BJ (cell line): ENCODE measurements at places on chromosomes 3 and 15.

DNA sequence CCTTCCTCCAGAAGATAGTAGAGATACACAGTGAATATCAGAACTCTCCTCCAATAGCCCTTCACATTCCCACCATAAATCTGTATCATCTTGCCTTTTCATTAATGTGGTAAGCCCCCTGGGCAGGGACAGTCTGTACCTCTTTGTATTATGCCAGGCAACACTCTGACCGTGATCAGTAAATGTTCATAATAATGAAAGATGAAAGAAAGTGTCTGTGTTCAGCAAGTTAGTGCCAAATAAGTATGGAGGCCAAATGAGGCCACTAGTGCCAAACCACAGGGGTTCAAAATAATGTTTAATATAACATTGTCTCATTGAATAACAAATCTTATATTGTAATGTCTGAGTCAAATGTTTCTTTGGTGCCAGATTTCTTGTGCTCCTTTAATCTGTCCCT, 104.3 kb downstream of the CMSS1 start:
- DNase-seq, result no peak

DNA sequence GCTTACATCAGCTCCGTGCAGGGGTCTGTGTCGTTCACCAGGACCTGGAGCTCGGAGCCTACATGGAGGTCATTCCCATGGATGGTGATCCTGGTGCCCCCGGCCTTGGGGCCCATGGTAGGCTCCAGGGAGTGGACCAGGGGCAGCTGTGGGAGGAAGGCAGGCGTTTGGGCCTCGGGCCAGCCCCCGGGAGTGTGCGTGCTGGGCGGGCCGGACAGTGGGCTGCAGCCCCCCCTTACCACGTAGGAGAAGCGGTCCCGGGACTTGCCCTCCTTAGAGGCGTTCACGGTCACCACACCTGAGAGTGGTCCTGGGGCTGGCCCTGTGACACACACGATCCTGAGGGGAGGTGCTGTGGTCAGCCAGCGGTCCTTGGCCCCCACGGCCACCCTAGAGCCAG, 29.6 kb downstream of the H1-8 start:
- no peak for DNase-seq

DNA sequence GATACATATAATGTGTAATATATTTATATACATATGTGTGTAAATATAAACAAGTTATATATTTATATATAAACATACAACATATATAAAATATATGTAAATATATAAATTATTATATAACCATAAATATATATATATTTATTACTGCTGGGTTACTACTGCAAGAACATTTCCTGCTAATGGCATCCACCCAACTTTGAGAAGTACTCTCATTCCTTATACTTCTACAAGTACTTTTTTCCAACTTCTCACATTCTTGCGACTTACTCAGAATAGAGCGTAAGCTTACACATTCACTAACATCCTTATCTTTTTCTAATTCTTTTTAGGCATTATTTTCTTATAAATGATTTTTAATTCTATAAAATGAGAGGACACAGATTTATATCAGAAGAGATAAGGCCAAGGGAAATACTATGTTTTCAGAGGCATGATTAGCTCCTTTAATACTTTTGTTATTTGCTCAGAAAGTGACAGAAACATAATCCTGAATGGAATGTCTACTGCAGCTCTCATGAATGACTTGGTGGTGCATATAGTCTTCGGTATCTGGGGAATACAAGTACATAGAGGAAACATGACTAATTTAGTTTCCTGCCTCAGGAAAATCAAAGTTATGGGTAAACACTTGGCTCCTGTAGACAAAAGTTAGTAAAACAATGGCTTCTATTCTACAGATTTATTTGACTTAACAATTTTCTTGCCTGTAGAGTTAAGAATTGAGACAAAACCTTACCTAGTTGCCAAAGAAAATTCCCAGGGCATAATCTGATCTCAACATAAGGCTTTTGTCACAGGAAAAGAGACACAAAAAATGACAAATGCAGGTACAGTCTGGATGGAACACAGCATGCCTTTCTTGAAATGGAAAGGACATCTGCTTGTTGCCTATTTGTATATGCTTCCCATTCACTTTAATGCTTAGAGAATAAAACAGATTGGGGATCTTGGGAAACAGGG, 453.9 kb downstream of the SQOR start:
- DNase-seq, result no peak

- no peak for DNase-seq
Observed at GRCh38 chr3:36924744-36925521, 19.9 kb downstream of the TRANK1 start.

GRCh38 chr3:102687851-102688555, 253.2 kb downstream of the ZPLD1 start:
- DNase-seq, result no peak

DNA sequence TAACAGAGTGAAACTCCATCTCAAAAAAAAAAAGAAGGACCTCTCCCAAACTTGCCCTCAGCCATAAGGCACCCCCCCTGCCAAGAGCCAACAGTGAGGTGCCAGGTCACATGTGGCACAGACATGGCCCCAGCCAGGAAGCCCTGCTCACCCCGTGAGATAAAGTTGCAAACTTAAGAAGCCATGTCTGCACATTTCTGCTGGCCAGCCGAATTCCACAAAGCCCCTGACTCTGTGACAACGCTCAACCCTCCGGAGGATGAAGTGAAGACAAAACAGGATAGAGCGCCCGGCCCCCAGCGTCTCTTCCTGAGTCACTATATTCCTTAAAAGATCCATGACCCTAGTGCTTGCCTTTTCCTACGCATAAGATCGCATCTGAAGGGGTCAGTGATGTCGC, 188.1 kb downstream of the XXYLT1 start:
- DNase-seq, result no peak

GRCh38 chr3:18127859-18128681, 297.1 kb downstream of the SATB1 start:
- no peak for DNase-seq

DNA sequence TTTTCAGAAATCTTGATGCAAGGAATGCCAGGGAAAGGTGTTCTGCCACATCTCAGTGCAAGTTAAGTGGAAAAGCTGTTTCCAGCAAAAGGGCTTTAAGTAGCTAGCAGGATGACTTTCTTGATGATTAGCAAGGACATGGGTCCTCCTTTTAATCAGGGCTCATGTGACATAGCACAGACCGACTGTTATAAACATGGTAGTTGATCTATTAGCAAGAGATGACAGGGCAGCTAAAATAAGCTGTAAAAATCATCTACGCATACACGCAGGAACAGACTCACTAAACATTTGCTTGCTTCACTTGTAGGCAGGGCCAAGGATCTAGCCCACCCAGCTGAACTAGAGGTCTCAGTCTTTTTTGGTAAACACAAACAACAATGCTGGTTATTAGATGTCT, 69.0 kb downstream of the GOLIM4 start:
- no peak for DNase-seq

DNA sequence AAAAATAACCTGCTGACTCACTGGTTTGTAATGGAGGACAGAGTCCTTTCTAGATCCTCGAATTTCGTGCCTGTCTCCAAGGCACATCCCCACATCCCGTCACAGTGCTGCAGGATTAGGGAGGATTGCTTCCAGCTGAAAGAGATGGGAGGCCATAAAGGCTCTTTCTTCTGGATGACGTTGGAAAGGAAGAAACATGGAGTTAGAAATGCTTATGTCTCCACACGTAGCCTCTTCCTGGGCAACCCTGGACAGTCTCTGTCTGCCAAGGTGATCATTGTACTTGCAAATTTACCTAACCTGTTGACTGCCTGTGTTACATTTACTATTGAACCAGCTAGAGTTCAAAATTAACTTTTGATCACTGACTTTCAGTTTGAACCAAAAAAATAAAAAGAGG, 27.6 kb upstream of the VILL start:
- no peak for DNase-seq

GRCh38 chr15:72077950-72078349, 40.0 kb downstream of the MYO9A start:
- DNase-seq, result no peak

- DNase-seq, result no peak
Observed at GRCh38 chr3:113783980-113784379, 37.1 kb downstream of the ATP6V1A start.

DNA sequence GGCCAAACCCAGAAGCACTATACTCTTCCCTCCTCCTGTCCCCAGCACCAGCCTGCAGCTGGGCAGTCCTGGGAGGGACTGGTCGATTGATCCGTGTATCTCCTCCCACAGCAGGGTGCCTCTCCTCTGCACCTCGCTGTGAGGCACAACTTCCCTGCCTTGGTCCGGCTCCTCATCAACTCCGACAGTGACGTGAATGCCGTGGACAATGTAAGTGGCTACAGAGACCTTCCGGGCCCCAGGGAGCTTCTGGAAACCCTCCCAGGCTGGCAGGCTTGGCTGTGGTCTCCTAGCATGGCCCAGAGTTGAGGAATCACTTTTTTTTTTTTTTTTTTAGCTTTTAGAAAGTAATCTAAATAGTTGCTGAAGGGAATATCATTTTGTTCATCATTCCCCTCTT, 30.7 kb downstream of the ANKDD1A start:
- DNase-seq, result no peak

DNA sequence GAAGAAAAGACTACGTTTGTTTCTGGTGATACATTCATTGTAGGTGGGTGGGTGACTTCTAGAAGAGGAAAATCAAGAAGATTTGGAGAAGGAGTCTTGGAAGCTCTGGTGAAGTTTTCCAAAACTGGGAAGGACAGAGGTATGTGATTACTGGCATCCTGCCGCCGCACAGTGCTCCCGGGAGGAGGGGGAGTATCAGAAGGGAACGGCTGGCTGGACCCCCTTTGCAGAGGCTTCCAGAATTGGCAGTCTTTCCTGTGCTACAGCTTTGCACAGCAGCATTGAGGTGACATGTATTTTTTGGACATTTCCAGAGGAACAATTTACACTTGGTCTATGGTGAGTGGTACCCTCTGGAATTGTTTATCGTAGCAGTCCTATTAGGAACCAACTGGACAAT, 75.7 kb upstream of the EOMES start:
- no peak for DNase-seq
